ENCODE measurements at places on chromosomes 2 and 18. TPM values are rescaled to one million over a fixed set of nuclear protein-coding genes. Genes with fewer than 3 reads are reported as not detected.

Gene COLEC11
- total RNA-seq, result 0.63 TPM

Gene TWIST2
- total RNA-seq, result 20.7 TPM

Gene CNRIP1
- total RNA-seq, result 3.2 TPM

Gene CNGA3
- 0.06 TPM for total RNA-seq

Gene MSTN
- total RNA-seq, result not detected

Gene IL1B
- 0.40 TPM for total RNA-seq

Data from A549 treated with RU486 at 1 μM for 4 hours (cell line).